ENCODE measurements at places on chromosomes 12 and 14. TPM values are rescaled to one million over a fixed set of nuclear protein-coding genes. Genes with fewer than 3 reads are reported as not detected.

DNA sequence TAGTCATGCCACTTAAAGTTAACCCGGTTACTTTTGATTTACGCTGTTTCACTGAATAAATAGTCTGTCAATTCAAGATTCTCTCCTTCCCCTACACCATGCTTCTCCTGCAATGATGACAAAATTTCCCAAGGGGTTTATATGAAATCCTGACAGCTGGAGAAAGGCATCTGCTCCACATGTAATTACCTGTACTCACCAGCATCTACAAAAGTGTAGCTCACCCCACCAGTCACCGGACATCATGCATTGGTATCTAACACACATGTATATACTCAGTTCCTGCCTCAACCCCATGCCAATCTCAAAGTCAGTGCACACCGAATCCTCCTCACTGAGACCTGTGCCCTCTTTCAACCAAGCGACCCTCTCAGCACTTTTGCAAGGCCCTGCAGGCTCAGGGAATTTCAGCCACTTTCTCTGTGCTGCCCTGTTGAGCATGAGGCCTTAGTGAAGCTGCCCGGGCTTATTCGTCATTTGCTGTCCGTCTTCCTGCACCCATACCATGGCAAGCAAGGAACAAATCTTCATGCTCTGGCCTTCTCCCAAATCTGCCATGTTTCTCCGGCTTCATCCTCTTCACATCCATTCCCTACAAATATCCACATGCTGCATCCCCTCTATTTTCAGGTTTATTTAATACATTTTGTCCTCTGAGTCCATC lies 131.6 kb downstream of the SEC23A start:
- DNase-seq: no peak

GRCh38 chr14:73752297-73752992 lies 38.3 kb upstream of the PNMA1 start:
- no peak for DNase-seq

- no peak for DNase-seq
These were observed 52.8 kb upstream of the SLC2A13 start for GRCh38 chr12:40158592-40159111.

DNA sequence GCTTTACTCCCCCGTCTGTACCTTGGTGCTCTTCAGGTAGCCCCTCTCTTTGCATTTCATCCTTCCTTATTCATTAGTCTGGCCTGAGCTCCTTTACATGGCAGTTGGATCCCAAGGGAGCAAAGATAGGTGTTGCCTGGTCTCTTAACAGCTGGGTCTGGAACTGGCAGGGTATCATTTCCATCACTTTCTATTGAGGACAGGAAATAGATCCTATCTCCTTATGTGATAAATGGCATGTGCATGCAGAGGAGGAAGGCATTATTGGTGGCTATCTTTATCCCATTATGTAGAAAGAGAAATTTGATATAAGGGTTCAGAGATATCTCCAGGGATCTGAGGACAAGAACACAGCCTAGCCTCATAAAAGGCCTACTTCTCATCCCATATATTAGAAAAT lies 54.6 kb upstream of the OAS1 start:
- no peak for DNase-seq

TMEM117 gene
- 11.3 TPM for polyA plus RNA-seq

DNA sequence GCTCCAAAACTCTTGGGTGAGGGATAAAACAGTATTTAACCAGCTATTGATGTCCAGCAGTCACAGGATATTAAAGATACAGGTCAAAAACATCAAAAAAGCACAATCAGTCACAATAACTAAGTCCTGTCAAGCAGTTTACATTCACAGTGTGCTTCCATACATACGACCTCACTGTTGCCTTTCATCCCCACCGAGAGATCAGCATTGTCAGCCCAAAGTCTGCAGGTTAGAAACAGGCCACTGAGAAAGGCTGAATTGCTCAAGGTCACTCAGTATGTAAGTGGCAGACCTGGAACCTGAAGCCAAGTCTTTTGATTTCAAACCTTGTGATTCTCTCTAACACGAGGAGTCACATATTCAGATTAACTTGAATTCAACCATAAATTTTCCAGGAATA lies 124.9 kb downstream of the GXYLT1 start:
- DNase-seq: no peak

DNA sequence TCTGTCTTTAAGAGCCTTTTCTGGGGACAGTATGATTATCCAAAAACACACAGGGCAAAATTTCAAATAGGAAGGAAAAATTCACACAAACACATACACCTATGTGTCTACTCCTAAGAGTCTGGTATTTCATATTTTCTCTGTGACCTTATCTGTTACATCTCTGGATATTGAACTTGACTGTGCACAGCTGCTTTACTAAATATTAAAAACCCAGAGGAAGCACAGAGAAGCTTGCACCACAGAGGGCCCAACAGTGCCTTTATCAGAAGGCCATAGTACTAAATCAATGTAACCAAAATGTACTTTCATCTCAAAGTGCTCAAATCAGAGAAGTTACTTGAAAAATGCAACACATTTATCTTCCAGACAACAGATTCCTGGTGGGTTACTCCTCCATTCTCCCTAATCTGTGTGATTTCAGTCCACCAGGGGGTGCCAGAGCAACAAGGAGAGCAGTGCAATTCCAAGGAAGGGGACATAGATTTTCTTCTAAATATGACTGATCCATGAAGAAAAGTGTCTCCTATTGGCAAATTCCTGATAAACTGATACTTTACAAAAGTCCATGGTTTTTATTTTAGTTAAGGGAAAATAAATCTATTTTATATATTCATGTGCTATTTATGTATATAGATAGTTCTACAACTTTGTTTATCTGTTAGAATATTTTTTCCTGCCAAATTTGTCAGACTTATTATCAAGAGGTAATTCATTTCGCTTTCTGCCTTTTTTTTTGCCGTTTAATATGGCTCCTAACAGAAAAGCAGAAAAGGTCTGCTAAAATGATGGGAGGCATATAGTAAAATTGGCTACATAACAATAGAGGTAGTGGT lies 617.6 kb downstream of the LRFN5 start:
- DNase-seq: peak; percentile 38

GRCh38 chr12:111428081-111428727 lies 22.5 kb downstream of the SH2B3 start:
- no peak for DNase-seq

DNA sequence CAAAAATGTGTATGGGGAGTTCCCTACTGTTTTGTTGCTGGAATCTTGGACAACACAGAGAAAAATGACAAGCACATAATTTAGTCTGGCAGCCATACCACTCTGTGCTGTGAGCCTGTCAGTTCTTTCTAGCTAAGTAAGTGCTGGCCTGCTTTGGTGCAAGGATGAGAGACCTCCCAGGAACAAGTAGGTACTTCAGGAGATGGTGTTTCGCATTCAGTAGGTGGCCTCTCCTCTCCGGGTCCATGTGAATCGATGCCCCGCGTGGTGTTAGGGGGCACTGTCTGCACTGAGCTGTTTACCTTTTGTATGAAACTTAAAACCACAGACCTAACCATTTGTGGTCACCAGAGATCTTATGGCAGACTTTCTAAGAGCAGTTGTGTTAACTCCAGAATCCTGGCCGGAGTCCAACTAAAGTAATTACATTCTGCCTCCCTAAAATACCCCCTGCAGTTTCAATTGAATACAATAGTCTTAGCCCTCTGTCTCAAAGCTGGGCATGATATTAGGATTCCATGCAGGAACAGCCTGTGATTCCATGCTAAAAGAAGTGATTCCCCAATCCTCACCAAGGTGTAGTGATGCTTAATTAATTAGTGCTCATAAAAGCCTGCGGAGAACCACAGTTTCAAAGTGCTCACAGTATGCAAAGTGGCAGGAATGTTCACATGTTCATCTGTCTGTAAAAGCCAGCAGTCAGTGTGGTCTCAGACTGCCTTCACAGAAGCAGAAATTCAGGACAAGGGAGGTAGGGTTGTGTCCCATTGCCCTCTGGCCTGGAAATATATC lies 64.2 kb downstream of the LLPH start:
- DNase-seq: peak; percentile 59

GRCh38 chr14:38137005-38137404 lies 70.7 kb upstream of the SSTR1 start:
- DNase-seq: no peak

TMEM263 gene
- 118 TPM for polyA plus RNA-seq

GRCh38 chr14:98858158-98858557 lies 413.8 kb downstream of the BCL11B start:
- DNase-seq: no peak

NDRG2 gene
- polyA plus RNA-seq: 1.0 TPM

DNA sequence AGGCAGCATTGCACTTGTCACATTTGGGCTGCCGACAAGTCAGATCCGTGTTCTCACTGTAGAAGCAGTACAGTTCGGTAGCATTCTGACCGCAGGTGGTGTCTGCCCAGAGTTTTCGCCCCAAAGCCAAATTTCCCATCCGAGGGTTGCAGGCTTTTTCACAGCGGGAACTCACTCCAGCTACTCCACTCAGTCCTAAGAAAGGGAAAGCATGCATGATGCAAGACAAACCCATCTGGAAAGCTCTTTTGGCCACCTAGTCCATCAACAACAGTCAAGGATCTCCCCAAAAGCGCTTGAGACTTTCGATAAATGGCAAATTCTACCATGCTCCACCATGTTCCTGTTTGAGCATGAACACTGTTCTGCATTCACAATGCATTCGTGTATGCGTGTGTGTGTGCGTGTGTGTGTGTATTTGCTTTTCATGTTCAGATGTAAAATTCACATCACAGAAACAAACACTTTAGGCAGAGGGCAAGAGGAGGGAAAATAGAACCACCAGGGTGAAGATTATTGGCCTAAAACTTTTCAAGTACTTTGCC lies 3.2 kb downstream of the NTN4 start:
- DNase-seq: no peak

- no peak for DNase-seq
These were observed 62.8 kb downstream of the HRK start for GRCh38 chr12:116818341-116818856.

DNA sequence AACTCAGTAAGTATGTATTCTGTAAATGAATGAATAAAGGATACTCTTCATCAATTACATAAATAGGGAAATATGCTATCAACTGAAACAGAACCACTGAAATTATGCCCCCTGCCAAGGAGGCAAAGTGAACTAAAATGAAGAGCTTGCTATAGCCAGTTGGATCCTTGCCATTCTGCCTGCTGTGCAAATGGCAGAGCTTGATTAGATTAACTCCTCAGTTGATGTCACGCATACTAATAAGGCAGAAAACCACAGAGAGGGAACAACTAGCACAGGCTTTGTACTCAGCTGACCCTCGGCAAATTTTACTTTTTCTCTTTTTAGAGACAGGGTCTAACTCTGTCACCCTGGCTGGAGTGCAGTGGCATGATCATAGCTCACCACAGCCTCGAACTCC lies 36.7 kb upstream of the FERMT2 start:
- DNase-seq: no peak

- no peak for DNase-seq
These were observed 136.7 kb downstream of the ZNF664 start for GRCh38 chr12:124109760-124110159.

PLD4 gene
- polyA plus RNA-seq: 0.01 TPM

DNA sequence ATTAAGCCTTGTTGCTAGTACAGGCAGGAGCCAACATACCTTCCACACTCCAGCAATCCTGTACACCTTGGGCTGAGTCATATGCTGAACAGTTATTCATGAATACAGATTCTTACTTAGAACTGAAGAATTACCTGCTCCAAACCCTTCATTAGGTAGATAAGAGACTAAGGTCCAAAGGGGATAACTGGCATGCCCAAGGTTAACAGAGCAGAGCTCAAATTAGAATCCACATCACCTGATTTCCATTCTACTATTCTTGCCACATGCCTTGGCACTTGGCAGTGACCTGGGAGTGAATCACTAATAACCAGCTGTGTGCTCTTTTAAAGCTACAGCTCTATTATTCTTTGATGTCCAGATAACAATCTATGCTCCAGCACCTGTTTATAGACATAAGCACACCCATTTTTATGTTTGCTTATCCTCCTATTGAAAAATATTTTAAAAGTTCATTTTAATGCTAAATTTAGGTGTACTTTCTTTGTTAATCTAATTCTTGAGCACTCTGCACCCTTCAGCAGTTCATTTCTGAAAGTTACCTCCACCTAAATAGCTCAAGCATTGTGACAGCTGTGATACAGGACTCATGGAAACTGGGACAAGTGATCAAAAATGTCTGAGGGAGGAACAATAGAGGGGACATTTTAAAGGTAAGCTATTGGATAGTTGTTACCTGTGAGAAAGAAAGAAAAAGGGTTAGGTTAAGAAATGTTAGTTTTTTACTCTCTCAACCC lies 19.4 kb downstream of the LPCAT3 start:
- no peak for DNase-seq

DNA sequence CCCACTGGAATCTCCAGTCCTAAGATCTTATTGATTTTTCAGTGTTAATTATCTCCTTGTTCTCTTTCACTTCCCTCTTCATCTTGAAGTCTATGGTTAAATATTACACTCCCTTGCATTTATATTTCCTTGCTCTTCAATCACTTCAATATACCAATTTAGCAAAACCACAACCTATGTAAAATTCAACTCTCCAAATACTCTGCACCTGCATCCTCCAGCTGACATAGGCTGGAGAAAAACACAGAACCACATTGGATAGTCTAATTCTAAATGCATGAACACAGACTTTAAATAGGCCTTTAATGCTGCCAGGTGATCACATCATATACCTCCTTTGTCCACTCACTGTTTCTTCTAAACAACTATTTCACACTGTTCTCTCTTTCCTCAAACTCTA lies 253.8 kb upstream of the GARIN6 start:
- DNase-seq: no peak

BCL11B gene
- polyA plus RNA-seq: not detected

GRCh38 chr12:120402217-120402616 lies 33.3 kb upstream of the MSI1 start:
- DNase-seq: no peak

- DNase-seq: no peak
These were observed 33.2 kb downstream of the HSPB8 start for GRCh38 chr12:119211884-119212283.

IFI27 gene
- polyA plus RNA-seq: 1.4 TPM

DNA sequence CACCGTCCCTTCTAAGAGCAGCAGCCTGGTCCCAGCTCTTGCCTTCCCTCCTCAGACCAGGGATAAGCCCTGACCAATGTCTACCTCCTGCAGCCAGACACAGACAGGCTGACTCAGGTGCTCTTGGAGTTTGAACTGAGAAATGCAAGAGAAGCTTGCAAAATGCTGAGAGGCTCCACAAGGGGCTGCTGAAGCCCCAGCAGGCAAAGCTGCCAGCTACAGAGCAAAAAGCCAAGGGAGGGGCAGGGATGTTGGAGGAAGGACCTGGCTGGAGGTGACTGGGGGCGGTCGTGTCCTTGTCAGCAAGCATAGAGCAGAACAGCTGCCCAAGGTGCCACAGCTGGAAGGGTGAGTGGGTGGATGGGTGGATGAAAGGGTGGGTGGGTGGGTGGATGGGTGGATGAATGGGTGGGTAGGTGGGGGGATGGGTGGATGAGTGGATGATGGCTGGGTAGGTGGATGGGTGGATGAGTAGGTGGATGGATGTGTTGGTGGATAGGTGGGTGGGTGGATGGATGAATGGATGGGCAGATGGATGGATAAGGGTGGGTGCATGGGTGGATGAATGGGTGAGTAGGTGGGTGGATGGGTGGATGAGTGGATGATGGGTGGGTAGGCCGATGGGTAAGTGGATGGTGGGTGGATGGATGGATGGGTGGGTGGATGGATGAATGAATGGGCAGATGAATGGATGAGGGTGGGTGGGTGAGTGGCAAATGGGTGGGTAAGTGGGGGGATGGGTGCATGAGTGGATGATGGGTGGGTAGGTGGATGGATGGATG lies 4.0 kb upstream of the INF2 start:
- no peak for DNase-seq

GPD1 gene
- polyA plus RNA-seq: 0.04 TPM

MYH6 gene
- polyA plus RNA-seq: not detected

All from AG04450 (cell line).